ENCODE measurements at places on chromosomes 2 and 18.
A peak's percentile ranks its signal among the peaks of the same experiment; 100 is the strongest.

DNA sequence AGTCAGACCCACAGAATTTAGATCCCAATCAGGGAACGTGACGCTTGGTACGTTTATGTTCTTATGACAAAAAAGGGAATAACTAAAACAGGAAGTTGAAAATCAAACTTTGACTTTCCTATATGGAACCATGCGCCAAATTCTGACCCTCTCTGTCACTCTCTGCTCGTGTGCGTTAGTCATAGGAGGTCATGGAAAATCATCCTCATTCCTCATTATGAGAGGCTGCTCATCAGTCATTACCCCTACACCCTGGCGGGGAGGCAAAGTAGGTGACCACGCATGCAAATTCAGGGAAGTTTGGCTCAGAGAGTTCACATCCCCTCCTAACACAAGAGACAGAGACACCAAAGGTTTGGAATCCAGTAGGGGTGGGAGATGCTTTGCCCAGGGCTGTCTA lies 15.5 kb downstream of the IL1F10 start:
- DNase-seq: no peak

DNA sequence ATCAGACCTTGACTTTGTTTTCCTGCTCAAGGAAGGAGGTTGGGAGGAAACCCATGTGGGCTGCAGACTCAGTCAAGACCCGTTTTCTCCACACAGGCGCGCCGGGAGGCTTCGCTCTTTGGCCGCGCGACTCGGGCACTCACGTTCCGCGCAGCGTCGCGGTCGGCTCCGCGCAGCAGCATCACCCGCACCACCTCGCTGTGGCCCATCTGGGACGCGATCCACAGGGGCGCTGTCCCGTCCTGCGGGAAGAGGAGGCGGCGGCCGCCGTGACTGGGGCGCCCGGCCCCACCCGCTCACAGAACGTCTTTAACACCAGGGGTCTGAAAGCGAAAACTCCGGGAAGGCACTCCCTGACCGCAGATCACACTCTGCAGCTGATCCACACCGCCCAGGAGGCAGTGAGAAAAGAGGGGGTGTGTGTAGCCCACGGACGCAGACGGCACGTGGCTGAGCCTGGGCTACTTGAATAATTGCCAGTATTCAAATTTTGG lies 33.1 kb upstream of the NPC1 start:
- peak; percentile 48 for DNase-seq

GRCh38 chr2:207951734-207952470 lies 73.4 kb downstream of the PLEKHM3 start:
- no peak for DNase-seq

DNA sequence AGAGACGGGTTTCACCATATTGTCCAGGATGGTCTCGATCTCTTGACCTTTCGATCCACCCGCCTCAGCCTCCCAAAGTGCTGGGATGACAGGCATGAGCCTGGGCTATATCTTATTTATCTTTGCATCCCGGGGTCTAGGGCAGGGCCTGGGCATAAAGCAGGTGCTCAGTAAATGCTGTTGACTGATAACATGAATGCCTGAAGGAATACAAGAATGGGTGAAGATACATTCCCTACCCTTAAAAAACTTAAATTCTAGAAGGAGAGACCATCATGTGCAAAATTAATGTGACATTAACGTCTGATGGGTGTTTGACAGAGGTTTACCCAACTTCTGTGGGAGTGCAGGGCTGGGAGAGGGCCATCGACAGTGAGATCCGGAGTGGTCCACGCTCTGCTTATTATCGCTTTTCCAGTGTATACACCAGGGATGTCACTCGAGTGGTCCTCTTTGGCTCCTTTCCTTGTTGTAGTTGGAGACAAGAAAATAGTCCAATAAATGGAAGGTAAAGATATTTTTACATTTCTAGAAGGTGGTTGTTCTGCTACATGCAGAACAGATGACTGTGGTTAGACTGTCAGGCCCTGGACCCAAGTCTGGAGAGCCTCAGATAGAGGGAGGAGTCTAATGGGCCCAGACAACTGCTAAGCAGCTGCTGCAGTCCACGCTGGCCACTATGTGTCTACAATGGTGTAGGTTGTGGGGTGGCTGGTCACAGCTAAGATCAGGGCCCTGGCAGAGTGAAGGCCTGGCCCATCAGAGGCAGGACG lies 131.7 kb downstream of the MYCN start:
- DNase-seq: no peak

GRCh38 chr2:240957656-240958365 lies 40.6 kb upstream of the SNED1 start:
- peak; percentile 44 for DNase-seq

DNA sequence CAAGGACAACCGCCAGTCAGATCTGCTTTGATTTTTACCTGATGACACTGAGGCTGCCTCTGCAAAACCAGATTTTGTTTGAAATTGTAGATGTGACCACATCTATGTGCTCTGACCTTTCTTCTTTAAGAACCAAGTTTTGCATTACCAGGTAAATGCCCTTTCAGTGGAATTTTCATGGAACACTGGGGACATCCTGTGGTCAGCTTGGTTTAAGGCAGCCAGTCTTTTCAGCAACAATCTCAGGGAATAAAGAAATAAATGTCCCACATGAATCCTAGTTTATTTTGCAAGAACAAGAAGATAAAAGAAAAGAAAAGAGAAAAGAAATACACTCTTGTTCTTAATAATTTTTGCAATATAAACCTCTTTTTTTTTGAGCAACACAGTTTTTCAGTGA lies 90.6 kb downstream of the POU3F3 start:
- DNase-seq: no peak

- DNase-seq: peak; percentile 65
These were observed 67.6 kb upstream of the MCFD2 start for GRCh38 chr2:46983065-46983801.

- DNase-seq: peak; percentile 15
These were observed 7.0 kb downstream of the SLC14A1 start for GRCh38 chr18:45730832-45731575.

GRCh38 chr18:43275546-43275945 lies 1.7 kb downstream of the SYT4 start:
- DNase-seq: no peak

DNA sequence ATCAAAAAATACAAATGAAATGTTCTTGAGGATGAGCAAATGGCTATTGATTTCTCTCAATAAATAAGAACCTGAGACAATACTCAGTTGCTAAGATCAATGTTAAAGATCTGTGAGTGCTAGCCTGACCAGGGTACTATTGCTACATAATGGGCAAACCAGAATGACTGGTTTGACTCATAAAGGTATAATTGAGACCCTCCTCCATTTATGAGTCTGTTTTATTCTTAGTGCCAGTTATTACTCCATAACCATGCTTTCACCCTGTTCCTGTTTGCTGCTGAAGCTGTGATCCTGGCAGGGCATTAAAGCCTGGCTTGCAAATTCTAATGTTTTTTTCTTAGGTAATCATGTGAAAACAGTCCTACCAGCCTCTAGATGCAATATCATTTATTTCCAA lies 56.6 kb upstream of the PPM1B start:
- DNase-seq: no peak

GRCh38 chr2:185583058-185583816 lies 155.4 kb upstream of the FSIP2 start:
- DNase-seq: no peak

DNA sequence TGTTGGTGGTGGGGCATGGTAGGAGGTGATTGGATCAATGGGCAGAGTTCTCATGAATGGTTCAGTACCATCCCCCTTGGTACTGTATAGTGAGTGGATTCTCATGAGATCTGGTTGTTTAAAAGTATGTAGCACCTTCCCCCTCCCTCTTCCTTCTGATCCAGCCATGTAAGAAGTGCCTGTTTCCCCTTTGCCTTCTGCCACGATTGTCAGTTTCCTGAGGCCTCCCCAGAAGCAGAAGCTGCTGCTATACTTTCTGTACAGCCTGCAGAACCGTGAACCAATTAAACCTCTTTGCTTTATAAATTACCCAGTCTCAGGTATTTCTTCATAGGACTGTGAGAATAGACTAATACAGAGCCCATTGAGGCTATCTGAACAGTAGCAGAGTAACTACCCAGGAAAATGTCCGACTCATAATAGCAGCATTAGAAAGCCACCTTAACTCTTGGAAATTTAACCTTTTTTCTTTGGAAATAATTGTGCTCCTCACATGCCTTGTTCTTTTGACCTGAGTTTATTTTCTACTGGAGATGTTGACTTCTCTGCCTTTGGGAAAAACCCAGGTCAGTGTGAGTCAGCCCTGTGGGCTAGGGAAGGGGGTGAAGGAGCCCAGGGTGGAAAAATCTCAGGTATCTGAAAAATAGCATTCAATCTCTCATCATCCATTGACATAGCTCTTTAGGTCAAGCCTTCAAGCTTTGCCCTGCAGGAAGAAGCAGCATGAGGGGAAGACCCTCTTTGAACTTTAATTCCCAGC lies 18.1 kb downstream of the CYP1B1 start:
- DNase-seq: no peak

GRCh38 chr2:240840435-240841060 lies 20.5 kb upstream of the KIF1A start:
- peak; percentile 92 for DNase-seq

- DNase-seq: no peak
These were observed 69.8 kb upstream of the IL1R1 start for GRCh38 chr2:102072741-102073140.

- no peak for DNase-seq
These were observed 95.2 kb upstream of the BARD1 start for GRCh38 chr2:214904634-214905033.

DNA sequence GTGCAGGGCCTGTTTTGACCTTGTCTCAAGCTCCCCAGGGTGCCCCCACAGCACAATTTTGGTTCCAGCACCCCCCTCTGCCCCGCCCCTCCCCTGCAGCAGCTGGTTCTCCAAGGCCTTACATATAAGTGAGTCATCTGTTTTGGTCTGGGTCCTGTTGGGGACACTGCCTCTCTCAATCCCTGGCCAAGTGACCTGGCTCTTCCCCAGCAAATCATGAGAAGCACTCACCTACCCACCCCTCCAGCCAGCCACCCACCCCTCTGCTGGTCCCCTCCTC lies 90.5 kb downstream of the INHBB start:
- peak; percentile 71 for DNase-seq

- no peak for DNase-seq
These were observed 126.6 kb downstream of the SH3RF3 start for GRCh38 chr2:109255654-109256053.

GRCh38 chr2:30626397-30626796 lies 179.4 kb downstream of the LCLAT1 start:
- no peak for DNase-seq

GRCh38 chr2:222038067-222038802 lies 260.6 kb downstream of the PAX3 start:
- DNase-seq: peak; percentile 33

DNA sequence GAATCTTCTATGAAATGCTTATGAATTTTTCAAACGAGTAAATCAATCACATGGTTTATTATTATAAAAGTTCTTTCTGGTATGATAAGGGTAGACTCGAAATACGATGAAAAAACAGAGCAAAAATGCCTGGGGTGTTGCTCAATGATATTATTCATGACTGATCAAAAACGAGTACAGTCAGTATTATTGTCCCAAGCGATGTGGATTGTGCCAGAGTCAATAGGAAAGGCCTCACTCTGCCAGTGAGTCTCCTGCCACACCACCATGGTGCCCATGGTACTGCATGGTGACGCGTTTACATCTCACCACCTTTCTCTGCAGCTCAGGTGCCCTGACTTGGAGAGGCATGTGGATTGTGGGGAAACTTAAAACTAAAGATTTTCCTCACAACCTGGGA lies 58.5 kb downstream of the KCTD1 start:
- no peak for DNase-seq

DNA sequence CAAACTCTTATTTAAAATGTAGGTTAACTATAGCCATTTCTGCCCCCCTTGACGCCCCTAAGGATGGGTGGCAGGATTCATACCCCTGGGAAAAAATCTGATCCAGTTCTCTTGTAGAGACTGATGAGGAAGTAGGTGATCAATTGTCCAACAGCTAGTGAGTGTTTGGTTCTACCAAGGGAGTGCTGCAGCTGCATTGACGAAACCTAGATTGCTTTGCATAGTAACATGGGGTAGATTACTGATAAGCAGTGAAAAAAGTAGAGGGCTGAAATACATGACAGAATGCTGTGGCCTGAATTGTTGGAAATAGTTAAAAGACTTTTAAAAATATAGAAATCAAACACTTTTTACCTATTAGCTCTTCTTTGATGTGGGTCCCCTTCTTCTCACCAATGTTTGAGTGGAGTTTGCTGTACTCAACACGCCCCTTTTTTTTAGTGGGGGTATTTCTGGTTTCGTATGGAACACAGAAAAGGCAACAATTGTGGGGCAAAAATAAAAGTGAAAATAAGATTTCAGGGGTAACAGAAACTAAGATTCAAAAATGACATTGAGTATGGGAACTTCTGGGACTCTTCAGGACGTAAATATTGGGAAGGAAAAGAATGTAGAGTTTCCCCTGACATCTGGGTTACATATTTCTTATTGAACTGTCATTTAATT lies 66.2 kb downstream of the MAIP1 start:
- no peak for DNase-seq

DNA sequence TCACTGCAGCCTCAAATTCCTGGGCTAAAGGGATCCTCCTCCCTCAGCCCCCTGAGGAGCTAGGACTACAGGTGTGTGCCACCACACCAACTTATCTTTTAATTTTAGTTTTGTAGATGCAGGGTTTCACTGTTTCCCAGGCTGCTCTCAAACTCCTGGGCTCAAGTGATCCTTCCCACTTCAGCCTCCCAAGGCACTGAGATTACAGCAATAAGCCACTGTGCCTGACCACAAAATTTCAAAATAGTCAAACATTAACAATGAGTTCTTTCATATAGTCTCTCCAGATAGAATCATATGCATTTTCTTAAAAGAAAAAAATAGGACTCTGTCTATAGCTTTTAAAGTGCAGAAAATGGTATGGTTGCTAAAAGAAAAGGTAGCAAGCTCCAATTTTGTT lies 24.9 kb upstream of the PID1 start:
- no peak for DNase-seq

GRCh38 chr2:162888652-162889051 lies 50.1 kb upstream of the KCNH7 start:
- DNase-seq: no peak

- peak; percentile 89 for DNase-seq
These were observed 265.9 kb downstream of the CELF4 start for GRCh38 chr18:37299471-37300304.

- no peak for DNase-seq
These were observed 198.0 kb upstream of the CCDC150 start for GRCh38 chr2:196441527-196441926.

DNA sequence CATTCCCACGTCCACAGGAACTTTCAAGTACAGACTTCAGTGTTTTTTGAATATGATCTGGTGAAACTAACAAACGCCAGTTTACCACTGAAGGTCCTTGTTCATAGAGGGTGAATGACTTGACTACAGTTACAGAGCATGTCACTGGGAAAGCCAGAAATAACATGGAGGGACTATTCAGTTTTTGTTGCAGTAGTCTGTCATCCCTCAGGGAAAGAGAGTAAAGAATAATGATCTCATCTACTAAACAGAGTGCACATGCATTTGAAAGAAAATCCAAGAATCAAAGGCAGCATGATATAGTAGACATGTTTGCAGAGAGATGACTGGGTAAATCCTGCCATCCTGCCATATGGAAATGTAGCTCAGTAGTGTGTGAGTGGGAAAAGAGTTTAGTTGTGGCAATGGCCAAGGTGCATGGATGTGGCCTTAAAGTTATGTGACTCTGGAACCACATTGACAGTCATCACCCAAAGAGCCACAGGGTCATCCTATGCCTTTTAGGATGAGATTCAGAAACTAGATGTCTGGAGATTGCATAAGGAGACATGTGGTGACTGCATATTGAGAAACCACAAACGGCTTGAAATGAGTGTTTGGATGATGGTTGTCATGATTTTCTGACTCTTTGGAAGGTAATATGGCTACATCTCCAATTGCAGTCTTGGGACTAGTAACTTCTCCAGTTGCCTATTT lies 125.3 kb upstream of the ZEB2 start:
- DNase-seq: peak; percentile 16

GRCh38 chr2:148887350-148888002 lies 12.4 kb downstream of the KIF5C start:
- DNase-seq: no peak
